ENCODE measurements at places on chromosomes 6 and 20. TPM values are rescaled to one million over a fixed set of nuclear protein-coding genes. Genes with fewer than 3 reads are reported as not detected.

SLC17A1 gene
- total RNA-seq = not detected

KIF13A gene
- 58.2 TPM for total RNA-seq

SLC25A27 gene
- 54.6 TPM for total RNA-seq

RIN2 gene
- total RNA-seq = 58.3 TPM

DNMT3B gene
- total RNA-seq = 0.66 TPM

ARMC12 gene
- total RNA-seq = 5.0 TPM

EMILIN3 gene
- total RNA-seq = 4.3 TPM

ZNF311 gene
- total RNA-seq = 0.28 TPM

DNA sequence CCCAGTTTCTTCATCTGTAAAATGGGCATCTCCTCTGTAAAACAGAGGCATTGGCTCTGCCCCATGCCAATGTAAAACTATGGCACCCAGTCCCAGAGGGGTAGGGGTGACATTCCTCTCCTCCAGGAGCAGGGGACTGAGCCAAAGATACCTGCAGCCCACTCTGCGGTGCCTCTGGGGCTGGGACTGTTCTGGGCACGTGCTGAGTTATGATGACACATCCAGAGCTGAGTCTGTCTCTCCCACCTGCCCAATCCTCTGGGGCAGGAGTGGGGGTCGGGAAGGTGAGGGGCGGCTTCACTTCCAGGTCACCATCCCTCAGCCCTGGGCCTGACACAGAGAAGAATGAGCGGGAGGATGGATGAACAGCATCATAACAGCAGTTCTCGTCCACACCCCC, 29.9 kb downstream of the AAR2 start:
- no peaks in the 10 kb centered on the region for H3K36me3 ChIP-seq
- no peak overlapping the region for H3K4me3 ChIP-seq
- no peaks in the 10 kb centered on the region for H3K4me1 ChIP-seq
- no peak for DNase-seq
- no peak overlapping the region for H3K27ac ChIP-seq

DNA sequence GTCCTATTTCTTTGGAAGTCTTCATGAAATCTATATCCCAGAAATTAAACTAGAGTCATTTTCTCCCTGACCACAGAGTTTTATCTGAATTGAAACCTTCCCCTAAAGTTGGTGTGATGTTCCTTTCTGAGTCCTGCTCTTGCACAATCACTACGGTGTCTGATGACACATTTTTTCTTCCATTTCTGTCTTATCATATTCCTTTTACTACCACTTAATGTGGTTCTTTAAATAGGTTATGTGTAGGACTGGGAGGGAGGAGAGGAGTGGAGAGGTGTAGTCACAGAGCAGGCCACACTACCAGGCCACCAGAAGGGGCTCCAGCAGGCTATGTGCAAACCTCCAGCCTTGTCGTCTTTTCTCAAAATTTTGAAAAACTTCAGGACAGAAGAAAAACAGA, 39.7 kb upstream of the ATXN1 start:
- DNase-seq = no peak
- peak overlapping the region; percentile 87 for H3K27ac ChIP-seq
- H3K27me3 ChIP-seq = no peaks in the 10 kb centered on the region
- H3K4me3 ChIP-seq = no peak overlapping the region

DNA sequence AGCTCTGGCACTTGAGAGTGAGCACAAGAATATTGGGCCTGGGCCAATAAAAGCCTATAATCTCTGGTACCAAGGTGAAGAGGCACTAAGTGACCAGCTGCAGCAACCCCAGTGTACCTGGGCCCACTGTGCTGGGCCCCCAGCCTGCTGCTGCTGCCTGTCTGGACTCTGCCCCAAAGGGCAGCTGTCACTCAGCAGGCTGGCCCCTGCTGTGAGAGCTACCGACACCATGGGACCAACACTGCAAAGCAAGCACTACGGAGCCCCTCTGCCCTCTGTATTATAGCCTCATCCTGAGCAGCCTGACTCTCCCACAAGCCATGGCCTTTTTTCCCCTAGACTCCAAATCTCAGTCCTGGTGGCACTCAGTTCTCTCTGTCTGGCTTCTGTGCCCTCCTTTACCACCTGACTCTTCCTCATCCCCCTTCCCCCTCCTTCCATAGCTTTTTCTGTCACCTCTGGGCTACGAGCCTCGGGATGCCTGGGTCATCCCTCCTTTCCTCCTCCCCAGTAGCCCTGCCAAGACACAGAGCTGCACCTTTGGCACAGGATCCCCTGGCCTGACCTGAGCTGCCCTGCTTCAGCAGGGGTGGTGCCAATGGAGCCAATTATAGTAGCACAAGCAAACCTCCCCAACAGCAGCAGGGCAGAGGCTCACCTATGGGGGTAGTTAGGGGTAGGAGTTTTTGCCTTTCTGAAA, 14.2 kb downstream of the RRP36 start:
- no peak overlapping the region for H3K27ac ChIP-seq
- H3K27me3 ChIP-seq = no peaks in the 10 kb centered on the region
- DNase-seq = no peak
- no peak overlapping the region for H3K4me3 ChIP-seq
- H3K36me3 ChIP-seq = peaks cover 77% of the 10 kb centered on the region

- peaks cover 13% of the 10 kb centered on the region for H3K4me1 ChIP-seq
Observed at GRCh38 chr6:18155864-18156421, 721 bp downstream of the KDM1B start.

DNA sequence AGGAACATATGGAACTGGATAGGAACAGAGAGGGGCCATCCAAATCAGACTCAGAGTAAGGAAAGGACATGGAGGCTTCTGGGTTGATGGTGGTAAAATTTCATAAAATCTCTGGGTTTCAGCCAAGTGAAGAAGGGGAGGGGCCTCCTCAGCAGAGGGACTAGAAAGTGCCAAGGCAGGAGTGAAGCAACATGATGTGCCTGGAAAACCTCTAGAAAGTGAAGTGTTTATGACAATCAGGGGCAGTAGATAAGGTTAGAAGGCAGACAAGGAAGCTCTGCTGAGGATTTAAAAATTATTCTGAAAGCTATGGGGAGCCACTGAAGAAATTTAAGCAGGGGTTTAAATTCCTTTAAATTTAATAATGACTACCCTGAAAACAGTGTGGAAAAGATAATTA, 126.0 kb upstream of the TENT5A start:
- H3K4me1 ChIP-seq = no peaks in the 10 kb centered on the region
- DNase-seq = no peak
- H3K36me3 ChIP-seq = no peaks in the 10 kb centered on the region
- H3K27ac ChIP-seq = no peak overlapping the region
- H3K27me3 ChIP-seq = no peaks in the 10 kb centered on the region
- H3K4me3 ChIP-seq = no peak overlapping the region

GRCh38 chr20:49914310-49915117, 815 bp downstream of the SPATA2 start:
- no peak for DNase-seq
- no peaks in the 10 kb centered on the region for H3K36me3 ChIP-seq
- H3K4me1 ChIP-seq = peaks cover 34% of the 10 kb centered on the region
- peak overlapping the region; percentile 97 for H3K27ac ChIP-seq

GRCh38 chr6:24864343-24864742, 65.6 kb upstream of the ARMH2 start:
- DNase-seq = no peak
- H3K27ac ChIP-seq = no peak overlapping the region
- no peak overlapping the region for H3K4me3 ChIP-seq
- H3K27me3 ChIP-seq = no peaks in the 10 kb centered on the region

DNA sequence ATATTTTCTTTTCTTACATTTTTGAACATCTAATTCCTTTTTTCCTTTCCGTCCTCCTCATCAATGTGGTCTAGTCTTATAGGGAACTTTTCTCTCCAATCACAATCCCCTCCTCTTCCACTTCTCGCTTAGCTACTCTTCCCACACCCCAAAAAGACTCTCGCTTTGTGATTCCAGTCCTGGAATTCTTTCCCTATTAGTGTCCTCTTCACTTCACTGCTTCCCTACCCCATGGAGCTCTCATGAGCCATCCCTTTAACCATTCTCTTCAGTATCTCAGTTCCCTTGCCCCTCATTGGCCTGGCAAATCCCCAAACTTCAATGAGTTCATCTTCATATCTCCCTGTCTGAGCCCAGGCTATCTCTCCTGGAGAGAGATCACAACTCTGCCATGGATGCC, 55.3 kb upstream of the CEP85L start:
- no peaks in the 10 kb centered on the region for H3K27me3 ChIP-seq
- H3K36me3 ChIP-seq = no peaks in the 10 kb centered on the region
- H3K4me3 ChIP-seq = no peak overlapping the region
- H3K4me1 ChIP-seq = no peaks in the 10 kb centered on the region

- H3K4me1 ChIP-seq = no peaks in the 10 kb centered on the region
- no peaks in the 10 kb centered on the region for H3K27me3 ChIP-seq
- DNase-seq = no peak
- no peak overlapping the region for H3K27ac ChIP-seq
- no peak overlapping the region for H3K4me3 ChIP-seq
- H3K36me3 ChIP-seq = no peaks in the 10 kb centered on the region
Observed at GRCh38 chr20:11426948-11427347, 490.7 kb upstream of the BTBD3 start.

DNA sequence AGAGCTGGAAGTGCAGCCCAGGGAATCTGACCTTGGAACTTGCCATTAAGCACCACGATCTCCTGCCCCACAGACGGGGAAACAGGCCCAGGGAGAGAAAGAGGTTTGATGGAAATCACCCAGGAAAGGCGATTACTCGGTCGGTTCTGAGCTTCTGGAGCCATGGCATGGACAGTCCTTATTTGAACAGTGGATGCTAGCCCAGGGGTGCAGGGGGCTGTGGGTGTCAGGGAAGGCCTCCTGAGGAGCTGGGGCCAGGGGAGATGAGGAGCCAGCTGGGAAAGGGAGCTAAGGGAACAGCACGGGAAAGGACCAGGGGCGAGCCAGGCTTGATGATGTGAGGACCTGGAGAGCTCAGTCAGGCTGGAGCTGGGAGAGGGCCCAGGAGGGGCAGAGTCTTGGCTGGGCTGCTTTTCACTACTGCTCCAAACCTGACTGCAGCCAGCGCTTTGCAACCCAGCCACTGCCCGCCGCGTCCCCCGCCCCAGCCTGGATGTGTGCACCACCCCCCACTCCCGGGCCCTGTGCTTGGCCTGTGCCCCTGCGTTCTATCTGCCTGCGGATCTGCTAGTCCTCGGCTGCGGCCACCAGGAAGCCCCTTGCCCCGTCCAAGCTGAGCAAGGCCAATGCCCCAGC, 17.8 kb downstream of the SUN5 start:
- no peak overlapping the region for H3K27ac ChIP-seq
- H3K4me1 ChIP-seq = no peaks in the 10 kb centered on the region
- no peaks in the 10 kb centered on the region for H3K27me3 ChIP-seq
- no peaks in the 10 kb centered on the region for H3K36me3 ChIP-seq
- DNase-seq = no peak

- DNase-seq = no peak
- peak overlapping the region; percentile 86 for H3K4me3 ChIP-seq
- H3K4me1 ChIP-seq = no peaks in the 10 kb centered on the region
- H3K36me3 ChIP-seq = no peaks in the 10 kb centered on the region
- no peaks in the 10 kb centered on the region for H3K27me3 ChIP-seq
- peak overlapping the region; percentile 92 for H3K27ac ChIP-seq
Observed at GRCh38 chr6:139027620-139028182, 844 bp upstream of the ABRACL start.

Measured in sigmoid colon (tissue), 7 donors.